ENCODE measurements at places on chromosomes 13 and 19.

DNA sequence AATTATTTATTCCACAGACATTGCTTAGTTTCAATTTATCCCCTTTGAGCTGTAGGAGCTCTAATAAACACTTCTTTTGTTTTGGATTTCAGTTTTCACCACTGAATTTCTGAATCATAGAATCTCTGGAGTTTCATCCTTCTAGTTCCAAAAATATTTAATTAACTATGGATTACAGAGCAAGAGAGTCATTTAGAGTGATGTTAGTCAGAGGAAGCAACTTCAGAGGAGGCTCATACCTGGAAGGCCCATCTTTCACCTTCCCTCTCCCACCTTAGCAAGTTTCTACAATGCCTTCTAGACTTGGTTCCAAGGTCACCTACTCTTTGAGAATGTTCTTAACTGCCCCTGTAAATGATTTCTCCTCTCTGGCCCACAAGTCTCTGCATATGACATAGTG is 353.2 kb downstream of the SPRY2 start:
- DNase-seq = no peak

DNA sequence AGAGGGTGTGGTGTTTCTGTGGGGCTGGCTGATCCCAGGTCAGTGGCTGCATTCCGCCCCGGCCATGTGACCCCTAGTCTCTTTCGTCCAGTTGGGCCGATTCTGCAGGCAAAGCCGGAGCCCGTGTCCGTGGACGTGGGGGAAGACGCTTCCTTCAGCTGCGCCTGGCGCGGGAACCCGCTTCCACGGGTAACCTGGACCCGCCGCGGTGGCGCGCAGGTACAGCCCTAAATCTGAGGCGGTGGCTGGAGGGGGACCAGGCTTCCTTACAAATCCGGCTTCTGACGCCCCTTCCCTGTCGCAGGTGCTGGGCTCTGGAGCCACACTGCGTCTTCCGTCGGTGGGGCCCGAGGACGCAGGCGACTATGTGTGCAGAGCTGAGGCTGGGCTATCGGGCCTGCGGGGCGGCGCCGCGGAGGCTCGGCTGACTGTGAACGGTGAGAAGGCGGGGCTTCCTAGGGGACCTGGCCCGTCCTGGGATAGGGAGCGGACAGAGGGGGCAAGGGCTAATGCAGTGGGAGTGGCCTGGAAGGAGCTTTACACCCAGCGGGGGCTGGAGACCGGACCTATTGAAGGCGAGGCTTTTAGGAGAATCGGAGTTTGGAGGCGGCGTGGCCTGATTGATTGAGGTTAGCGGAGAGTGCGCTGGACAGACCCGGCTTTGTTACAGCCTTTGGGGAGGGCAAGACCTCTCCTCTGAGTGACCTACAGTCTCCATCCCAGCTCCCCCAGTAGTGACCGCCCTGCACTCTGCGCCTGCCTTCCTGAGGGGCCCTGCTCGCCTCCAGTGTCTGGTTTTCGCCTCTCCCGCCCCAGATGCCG is 4.3 kb downstream of the KIRREL2 start:
- DNase-seq = no peak

DNA sequence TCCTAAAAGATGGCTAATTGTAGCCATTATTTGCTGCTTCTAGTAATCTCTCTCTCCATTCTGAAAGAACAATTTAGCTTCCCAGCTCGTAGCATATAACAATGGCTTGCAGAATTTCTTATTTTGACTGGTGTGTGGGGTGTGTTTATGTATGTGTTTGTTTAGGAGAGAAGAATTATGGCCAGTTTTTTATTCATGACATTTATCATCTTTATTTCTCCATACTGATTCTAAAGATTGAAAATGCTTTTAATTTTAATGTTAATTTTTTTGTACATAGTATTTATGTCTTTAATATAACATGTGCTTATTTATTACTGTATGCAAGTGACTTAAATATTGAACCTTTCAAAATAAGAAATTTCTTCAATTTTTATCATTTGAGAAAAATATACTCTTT is 115.8 kb upstream of the TMTC4 start:
- no peak for DNase-seq

- peak; percentile 36 for DNase-seq
Observed at GRCh38 chr19:41746593-41747227, 8.6 kb upstream of the CEACAM6 start.

GRCh38 chr19:49442354-49442753 is 1.0 kb upstream of the SLC17A7 start:
- DNase-seq = no peak

- DNase-seq = no peak
Observed at GRCh38 chr19:42334697-42335373, 9.4 kb downstream of the MEGF8 start.

DNA sequence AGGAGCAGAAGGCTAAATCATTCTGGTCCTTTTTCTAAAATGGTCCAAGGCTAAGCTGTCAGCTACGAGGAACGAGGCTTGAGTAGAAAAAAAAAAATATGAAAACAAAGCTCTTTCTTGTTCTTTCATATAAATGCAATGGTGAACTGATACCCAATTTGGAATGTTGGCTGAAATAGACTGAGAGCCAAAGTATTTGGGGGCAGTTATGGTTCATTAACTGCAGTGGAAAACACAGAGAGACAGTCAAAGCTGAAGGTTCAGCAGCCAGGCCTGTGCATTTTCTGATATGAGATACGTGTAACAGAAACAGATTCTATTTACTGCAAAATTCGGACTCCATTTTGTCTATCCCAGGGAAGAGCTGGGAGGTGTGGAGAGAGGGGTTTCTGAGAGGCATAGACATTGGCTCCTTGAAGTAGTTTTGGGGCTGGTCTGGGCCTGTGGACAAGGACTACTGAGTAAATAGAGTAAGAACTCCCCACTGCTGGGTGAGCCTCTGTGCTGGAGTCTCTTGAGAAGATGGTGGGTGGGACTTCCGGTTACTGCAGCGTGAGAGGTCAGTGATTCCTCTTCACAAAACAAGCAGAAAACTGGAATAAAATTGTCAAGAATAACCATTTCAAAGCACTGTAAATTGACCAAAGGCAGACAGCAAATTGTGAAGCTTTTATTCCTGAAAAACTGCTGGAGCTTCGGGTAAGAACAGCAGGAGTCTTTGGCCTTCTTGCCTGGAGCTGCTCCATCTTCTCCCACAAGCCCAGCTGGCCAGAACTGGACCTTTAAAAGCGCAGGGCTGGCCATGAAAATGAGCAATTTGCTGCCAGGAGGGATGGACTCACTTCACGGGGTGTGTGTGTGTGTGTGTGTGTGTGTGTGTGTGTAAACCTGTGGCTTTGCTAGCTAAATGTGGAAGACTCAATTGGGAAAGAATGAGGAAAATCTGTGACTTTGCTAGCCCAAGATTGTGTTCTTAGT is 43.1 kb upstream of the CNMD start:
- DNase-seq = no peak

DNA sequence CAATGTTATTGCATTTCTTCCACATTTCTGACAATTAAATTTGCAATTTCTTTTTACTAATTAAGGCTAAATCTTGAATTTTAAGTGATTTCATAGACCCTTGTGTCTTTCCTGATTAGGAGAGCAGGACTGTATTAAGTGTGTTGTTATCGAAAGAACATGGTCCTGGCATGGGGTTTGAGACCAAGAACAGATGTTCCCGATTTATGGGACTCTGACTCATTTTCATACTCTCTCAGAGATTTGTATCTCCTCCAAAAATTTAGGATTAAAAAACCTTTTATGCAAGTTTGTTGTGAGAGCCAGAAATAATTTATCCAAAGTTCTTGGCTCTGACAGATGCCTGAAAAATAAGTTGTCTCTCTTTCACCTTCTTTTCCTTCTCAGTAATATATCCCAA is 589.3 kb upstream of the ARGLU1 start:
- DNase-seq = no peak

DNA sequence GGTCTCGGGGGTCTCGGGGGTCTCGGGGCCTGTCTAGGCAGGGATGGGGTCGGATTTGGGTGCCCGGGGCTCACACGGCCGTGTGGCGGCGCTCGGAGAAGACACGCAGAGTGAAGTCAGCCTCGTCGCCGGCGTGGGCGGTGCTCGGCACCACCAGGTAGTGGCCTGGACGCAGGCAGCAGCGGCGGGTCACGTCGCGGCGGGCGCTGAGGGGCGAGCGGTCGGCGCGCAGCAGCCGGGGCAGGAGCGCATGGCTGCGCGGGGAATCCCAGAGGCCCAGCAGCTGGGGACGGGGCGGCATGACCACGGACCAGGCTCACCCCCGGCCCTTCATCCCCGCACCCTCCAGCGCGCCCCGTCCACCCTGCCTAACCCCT is 8.2 kb downstream of the CAPN12 start:
- DNase-seq = peak; percentile 30

DNA sequence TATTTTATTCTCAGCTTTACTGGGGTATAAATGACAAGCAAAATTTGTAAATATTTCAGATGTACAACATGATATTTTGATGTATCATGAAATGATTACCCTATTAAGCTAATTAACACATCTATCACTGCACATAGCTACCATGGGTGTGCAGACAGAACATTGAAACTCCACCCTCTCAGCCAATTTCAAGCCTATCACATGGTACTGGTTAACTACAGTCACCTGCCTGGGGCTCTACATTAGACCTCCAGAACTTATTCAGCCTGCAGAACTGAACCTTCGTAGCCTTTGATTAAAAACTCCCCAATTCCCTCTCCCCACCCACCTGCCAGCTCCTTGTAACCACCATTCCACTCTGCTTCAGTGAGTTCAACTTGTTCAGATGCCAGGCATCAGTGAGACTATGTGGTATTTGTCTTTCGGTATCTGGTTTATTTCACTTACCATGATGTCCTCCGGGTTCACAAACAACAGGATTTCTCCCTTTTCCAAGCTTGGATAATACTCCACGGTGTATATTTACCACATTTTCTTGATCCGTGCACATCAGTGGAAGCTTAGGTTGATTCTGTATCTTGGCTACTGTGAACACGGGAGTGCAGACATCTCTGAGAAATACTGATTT is 19.2 kb downstream of the RAB20 start:
- no peak for DNase-seq

DNA sequence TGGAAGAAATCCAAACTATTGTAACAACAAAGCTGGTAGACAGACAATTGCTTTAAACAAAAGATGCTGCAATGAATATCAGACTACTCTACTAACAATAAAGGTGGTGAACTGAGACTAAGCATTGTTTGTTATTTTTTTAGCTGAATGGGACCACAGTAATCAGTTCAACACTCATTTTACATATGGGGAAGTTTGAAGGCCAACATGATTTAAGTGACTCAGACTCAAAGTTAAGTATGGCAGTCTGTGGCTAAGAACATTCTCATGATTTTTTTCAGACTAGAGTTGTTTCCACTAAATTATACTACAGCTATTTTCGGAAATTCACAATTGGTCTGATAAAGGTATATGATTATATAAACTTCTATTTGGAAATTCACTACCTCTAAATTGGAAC is 10.4 kb downstream of the EXOSC8 start:
- DNase-seq = no peak

DNA sequence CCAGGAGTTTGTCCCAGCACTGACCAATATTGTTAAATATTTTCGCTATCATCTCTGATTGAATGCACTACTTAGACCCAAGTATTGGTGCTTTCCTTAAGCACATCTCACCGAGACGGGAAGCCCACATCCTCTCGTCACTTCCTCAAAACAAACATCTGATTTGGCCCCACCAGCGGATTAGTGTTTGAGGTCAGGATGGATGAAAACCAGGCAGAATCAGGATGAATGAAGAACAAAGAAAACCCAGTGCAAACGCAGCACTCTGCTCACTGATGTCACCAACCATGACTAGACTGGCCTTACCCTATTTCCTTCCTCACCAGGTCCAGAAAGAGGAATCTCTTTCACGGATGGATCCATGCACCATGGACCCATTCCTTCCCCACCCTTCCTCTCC is 6.0 kb downstream of the PLAUR start:
- DNase-seq = peak; percentile 43

DNA sequence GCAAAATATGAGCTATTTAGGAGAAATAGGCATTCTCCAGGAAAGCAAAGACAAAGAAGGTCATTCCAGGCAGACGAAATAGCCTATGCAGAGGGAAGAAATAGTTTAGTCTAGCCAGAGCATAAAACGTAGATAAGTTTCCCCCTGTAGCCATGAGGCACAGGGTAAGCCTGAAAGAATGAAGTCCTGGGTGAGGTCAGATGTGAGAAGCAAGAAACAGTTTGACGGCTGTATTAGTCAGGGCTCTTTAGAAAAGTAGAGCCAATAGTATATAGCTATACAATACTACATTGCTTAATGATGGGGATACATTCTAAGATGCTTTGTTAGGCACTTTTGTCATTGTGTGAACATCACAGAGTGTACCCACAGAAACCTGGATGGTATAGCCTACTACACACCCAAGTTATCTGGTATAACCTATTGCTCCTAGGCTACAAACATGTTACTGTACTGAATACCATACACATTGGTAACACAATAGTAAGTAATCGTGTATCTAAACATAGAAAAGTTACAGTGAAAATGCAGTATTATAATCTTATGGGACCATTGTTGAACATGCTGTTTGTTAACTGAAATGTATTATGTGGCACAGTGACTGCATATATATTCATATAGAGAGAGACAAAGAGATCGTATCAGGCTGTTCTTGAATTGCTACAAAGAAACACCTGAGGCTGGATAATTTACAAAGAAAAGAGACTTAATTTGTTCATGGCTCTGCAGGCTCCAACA is 59.3 kb upstream of the WDFY2 start:
- no peak for DNase-seq

GRCh38 chr13:99859178-99860177 is 112.1 kb downstream of the ZIC5 start:
- DNase-seq = peak; percentile 4

DNA sequence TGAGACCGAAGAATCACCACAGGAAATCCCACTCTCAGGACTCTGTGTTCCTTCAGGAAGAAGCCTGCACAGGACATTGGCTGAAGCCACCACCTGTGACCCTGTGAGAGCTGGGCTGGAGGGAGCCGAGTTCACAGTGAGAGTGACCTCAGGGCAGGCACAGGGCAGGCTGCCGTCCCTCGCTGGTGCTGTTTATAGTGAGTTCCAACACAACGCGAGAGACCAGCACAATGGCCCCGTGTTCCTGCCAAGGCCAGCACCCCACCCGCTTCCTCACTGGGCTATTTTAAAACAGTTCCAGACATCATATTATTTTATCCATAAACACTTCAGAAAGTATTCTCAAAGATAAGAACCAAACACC is 18.4 kb upstream of the GAS6 start:
- no peak for DNase-seq

- DNase-seq = no peak
Observed at GRCh38 chr19:58304748-58305064, 471 bp upstream of the ERVK3-1 start.

GRCh38 chr19:6952956-6953355 is 65.6 kb downstream of the ADGRE1 start:
- DNase-seq = no peak
